ENCODE measurements at places on chromosomes 12 and 14.

GRCh38 chr14:73795974-73796373 is 55.7 kb upstream of the PTGR2 start:
- DNase-seq: no peak

DNA sequence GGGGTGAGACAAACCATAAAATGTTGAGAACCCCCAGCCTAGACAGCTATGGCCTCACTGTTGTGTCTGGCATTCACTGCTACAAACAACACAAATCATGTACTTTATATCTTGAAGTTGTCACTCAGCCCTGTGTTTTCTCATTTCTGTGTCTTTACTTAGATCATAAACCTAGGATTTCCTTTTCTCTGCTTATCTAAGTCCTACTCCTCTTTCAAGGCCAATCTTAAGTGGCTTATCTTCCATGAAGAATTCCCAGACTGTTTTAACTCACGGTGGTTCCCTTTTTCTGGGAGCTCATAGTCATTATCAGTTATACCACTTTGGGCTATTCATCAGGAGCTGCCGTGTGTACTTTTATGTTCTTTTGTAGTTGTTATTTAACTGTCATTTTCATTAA is 42.1 kb downstream of the FLRT2 start:
- no peak for DNase-seq

DNA sequence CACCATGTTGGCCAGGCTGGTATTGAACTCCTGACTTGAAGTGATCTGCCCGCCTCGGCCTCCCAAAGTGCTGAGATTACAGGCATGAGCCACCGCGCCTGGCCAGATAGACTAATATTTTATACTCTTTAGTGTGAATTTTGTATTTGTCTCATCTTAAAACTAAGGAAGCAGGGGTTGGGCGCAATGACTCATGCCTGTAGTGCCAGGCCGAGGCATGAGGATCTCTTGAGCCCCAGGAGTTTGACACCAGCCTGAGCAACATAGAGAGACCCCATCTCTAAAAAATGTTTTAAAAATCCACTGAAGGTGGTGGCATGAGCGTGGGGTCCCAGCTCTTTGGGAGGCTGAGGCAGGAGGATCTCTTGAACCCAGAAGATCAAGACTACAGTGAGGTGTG is 9.0 kb downstream of the DYNC1H1 start:
- no peak for DNase-seq

GRCh38 chr12:87827638-87828264 is 201.4 kb downstream of the C12orf50 start:
- no peak for DNase-seq

DNA sequence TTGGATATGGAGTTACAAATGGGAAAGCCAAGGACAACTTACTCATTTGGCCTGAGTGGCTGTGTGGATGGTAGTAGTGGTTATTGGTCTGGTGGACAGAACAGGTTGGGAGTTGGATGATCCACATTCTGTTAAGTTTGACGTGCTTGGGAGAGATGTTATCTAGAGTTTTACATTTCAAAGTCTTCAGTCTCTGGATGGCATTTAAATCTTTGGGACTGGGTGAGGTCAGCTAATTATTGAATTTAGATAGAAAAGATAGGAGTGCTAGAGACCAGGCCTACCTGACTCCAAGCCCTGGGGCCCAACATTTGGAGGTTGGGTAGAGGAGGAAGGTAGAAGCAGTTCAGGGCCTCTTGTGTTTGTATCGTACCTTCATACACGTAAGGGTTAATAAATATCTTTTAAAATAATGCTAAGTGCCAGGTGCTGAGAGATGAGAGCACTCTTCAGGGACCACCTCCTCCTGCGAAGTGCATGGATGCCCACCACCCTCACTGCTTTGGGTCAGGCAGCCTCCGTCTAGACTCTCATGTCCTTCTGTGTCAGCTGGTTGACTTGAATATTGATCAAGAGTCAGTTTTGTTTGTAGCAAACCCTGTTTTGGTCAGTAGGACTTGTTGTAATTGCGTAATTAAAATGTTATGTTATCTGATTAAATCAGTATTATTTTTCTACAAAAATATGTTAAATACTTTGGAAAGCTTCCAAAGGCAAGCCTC is 460.4 kb upstream of the RGS6 start:
- DNase-seq: no peak

DNA sequence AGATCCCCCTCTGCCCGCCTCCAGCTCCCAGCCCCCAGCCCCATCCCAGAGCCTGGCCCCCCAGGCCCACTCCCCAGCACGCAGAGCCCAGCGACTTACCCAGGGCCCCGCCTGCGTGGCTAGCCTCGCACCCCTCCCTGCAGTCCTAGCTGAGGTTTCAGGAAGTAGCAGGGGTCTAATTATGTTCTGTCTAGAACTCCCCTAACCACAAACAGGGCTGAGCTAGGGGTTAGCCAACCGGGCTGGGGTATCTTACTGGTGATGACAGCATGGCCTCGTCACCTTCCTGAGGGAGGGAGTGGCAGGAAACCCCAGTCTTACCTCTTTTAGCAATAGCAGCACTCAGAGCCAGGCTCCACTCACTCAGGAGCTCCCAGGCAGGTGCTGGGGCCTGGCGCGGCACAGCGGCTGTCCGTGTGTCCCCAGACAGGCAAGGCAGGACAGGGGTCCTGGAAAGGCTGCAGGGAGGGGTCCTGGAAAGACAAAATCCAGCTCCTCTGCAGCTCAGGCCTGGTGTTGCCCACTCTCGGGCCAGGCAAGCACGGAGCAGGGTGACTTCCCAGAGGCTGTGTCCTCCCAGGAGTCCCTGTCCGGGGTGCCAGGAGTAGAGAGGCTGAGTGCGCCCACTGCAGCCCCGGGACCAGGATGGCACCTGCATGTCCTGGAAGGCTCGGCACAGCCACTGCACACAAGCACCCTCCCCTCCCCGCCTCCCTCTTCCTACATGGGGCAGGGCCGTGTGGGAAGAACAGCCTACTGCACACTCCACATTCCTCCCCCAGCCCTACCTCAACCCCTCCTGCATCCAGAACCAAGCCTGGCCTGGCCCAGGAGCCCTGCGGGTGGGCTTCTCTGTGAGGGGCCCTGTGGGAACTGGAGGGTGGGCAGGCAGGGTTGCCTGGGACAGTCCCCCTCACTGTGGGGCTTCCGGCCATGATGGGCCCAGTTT is at the start of gene GPR132:
Gene GPR132, minus strand, starts transcription at position 151 of the 949 bp plus-strand sequence. CDS start 10,010 bp downstream, outside the sequence.
- peak; percentile 82 for DNase-seq

DNA sequence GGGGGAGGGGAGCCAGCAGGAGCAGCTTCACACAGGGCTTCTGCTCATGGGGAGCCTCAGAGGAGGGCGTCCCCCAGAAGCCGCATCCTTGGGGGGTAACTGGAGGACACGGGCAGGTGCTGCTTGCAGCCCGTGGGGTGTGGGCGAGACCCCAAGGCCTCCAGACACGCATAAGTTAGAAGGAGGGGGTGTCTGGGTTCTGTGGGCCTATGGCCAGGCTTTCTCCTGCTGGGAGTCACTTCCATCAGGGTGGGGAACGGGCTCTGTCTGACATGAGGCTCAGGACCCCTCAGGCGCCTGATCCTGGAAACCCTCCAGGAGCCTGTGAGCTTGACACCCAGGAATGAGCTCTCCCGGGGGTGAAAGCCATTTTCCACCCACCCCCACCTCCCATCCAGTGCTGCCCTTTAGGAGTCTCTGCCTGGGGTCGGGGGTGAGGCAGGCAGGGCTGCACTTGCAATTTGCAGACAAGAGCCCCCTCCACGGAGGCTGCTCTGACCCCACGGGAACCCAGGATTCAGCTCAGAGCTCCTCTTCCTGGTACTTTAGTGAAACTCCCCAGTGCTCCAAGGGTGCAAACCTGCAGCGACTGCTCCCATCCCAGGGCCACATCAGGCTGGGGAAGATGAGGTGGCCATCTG is 325.7 kb downstream of the ADGRD1 start:
- no peak for DNase-seq

- no peak for DNase-seq
These were observed 8.3 kb upstream of the SYNDIG1L start for GRCh38 chr14:74434294-74434693.

- DNase-seq: no peak
These were observed 11.6 kb downstream of the CAPZA3 start for GRCh38 chr12:18749386-18749957.

DNA sequence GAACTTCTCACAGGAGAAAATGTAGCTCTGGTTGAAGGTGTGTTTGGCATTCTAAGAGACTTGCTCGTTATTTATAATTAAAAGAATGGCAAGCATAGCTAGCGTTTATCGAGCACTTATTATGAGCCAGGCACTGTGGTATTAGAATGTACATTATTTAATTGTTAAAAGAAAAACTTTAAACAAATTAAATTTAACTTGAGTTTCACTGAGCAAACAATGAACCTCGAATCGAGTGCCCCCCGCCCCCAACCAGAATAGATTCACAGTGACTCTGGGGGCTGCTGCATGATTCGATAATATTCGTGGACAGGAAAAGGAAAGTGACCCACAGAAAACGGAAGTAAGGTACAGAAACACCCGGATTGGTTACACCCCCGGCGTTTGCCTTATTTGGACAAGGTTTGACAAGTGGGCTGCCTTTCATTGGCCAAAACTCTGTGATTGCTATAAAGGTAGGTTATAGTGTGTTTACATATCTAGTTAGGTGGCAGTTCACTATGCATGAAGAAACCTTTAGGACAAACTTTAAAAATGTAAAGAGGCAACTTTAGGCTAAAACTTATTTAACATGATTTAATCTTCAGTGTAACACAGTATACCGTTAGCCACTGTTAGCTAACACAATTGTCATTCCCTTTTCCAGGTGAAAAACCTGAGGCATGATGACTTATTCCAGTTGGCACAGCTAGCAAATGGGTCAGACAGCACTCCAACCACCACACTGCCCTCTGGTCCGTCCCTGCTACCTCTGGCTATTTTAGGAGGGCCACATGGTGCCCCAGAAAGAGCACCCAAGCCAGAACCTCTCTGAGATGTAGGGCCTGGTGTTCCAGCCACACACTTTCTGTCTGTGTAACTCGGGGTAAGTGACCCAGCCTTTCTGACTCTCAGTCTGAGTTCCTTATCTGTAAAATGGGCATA is 7.1 kb downstream of the SCNN1A start:
- DNase-seq: no peak

DNA sequence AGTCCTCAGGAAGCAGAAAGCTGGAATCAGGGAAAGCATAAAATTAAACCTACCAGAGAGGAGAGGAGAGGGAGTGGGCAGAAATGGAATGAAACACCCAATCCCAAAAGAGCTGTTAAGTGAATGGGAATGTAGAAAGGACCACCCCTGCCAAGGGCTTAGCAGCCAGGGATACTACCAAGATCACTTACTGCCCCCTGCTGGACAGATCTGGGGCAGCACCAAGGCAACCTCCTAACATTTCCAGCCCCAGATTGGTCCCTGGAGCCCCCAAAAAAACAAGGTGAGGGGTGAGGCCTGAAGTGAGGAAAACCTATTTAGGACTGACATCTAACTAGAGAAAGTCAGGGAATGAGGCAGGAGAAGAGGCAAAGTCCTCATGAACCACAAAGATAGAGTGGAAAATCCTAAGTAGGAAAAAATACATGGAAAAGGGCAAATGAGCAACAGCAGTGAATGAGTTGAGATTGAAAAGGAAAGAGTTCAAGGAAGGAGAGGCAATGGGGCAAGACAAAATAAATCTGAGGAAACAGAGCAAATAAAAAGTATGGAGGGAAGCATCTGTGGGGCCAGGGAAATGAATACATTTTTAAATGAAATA is 11.2 kb upstream of the FKBP11 start:
- DNase-seq: peak; percentile 82

DNA sequence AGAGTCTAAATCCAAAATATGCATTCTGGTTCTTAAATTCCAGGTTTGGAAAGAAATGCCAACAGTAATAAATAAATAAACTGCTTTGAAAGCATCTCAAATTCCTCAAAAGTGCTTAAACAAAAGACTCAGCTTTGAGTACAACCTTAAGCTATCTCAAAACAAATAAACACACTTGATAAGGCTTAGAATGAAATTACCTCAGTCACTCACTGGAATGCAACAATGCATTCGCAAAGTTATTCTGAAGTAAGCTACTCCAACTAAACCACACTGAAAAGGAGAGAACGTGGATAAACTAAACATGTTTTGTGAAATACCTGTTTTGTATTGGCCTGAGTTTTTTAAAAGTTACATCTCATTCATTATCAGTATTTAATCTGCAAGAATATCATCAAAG is 1.2 kb downstream of the SPTSSA start:
- no peak for DNase-seq

GRCh38 chr14:80419345-80419744 is 208.0 kb upstream of the DIO2 start:
- DNase-seq: no peak

- peak; percentile 81 for DNase-seq
These were observed 14.3 kb upstream of the ZFP36L1 start for GRCh38 chr14:68807148-68807600.

GRCh38 chr12:25725931-25726330 is 172.8 kb upstream of the LMNTD1 start:
- DNase-seq: peak; percentile 46

DNA sequence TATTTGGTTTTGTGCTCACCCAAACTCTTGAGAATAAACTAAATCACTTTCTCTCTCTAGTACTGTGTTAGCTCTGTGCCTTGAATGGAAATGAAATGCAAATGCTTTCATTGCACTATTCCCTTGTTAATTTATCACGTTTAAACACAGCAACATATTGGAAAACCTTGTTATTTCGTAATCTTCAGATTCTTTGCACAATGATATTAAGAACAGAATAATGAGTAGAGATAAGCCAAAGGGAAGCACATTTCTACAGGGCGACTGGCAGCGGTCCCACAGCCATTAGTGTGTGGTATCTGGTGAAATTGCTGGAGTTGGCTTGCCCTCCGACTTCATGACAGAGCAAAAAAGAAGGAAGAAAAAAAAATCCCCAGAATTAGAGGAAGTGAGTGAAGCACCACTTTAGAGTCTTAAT is 166.1 kb upstream of the E2F7 start:
- DNase-seq: peak; percentile 35

DNA sequence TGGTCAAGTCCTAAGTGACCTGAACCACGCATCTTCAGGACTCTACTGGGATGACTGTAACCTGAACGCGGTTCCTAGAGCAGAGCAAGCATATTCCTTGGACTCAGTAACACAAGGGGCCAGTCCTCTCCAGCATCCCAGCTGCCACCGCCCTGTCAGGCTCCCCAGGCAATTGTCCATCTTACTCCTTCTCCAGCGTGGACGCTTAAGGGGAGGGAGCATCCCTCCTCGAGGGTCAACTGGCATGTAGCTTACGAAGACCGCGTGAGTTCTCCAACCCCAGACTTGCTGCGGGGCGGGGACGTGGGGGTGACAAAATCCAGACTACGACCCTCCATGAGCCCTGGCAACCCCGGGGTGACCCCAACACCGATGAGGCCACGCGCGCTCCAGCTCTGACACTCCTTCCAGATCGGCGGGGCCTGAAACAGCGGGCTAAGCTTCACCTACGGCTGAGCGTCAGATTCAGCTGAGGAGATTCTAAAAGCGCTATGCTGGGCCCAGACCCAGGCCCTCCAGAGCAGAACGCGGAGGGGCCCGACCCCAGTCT is 846 bp upstream of the MTHFD1 start:
- DNase-seq: no peak

GRCh38 chr12:14567351-14568162 is at the start of gene PLBD1:
Gene PLBD1 (minus strand): TSS chr12:14567883. CDS start chr12:14567696, 187 bp downstream.
- peak; percentile 83 for DNase-seq

- no peak for DNase-seq
These were observed 255.9 kb downstream of the RAD51B start for GRCh38 chr14:68075382-68076029.
